ENCODE measurements at places on chromosomes 13 and 19.

DNA sequence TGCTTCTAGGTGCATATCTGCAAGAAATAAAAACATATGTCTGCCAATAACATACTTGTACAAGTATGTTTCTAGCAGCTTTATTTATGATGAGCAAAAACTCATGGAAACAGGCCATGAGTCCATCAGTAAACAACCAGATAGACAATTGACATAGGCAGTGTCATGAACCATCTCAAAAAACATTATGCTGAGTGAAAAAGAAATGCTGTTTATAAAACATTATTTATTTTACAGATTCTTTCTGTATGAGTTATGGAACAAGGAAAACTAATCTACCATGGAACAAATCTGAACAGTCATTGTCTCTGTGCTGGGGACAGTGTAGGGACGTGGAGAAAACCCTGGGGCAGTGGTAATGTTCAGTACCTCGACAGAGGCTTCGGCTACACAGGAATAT, 283.9 kb downstream of the UQCRFS1 start:
- DNase-seq = peak; percentile 15

DNA sequence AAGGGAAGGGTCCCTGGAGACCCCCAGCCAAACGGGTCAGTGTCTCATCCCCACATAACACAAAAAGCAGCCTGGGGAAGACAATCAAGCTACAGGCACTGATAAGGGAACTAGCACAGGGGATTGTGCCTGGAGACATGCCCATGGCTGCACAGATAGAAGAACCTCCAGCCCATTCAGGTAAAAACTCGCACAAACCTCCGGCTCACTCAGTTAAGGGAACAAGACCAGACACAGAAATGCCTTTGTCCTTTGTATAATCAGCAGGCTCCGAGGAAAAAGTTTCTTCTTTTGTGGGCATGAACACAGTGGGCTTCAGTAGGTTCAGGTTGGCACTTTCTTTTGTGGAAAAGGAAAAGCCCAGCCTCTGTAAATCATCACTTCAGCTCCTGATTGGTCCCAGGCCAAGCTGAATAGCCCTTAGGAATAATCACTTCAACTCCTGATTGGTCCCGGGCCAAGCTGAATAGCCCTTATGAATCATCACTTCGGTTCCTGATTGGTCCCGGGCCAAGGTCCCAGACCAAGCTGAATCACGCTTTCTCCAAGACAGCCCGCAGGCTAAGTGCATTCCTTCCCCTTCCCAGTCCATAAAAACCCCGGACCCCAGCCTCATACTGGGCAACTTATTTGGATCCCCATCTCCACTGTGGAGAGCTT, 5.0 kb upstream of the ZNF230 start:
- no peak for DNase-seq

DNA sequence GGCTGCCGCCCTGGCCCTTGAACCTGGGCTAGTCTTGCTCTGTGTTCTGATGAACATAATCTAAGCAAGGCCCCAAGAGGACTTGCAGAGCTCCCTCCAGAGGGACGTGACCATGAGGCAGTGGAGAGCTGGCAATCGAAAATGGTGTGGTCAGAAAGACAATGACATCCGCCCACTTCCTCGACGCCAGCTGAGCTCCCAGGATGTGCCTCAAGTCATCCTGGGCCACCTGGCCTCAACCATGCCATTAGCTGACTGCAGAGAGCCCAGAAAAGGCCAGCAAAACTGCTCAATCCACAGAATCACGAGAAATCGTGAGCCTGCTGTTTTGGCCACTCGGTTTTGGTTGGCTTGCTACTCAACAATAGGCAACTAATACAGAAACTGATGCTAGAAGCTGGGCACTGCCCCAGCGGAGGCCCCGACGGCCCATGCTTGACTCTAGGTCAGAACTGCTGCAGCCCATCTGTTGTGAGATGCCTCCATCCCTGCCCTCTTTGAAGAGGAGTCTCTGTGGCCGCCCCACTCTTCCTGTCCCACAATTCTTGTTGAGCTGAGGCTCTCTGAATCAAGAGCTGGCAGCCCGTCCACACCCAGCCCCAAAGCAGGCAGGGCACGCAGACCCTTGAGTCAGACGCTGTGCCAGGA, 53.3 kb downstream of the STK24 start:
- no peak for DNase-seq

DNA sequence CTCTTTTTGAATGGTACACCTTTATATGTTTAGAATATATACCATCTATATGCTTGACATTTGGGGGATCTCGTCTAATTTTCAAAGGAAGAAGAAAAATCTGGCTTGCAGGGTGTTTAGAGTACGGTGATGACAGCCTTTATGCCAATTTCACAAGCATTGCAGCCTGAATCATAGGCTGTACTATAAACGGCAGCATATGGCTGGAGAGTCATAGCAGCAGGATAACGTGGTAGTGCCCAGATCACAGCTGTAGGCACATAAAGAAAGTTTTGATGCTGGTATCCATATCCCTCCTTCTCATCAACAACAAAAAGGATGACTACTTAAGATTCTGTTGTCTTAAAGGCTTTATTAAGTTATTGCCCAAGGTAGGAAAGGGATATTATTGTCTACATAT, 253.0 kb downstream of the PCDH9 start:
- DNase-seq = no peak

GRCh38 chr13:29117663-29118062, 297.5 kb downstream of the MTUS2 start:
- DNase-seq = no peak

GRCh38 chr13:24308068-24308445, 1.3 kb upstream of the C1QTNF9 start:
- DNase-seq = no peak

GRCh38 chr19:55261671-55262126, 2.9 kb upstream of the PPP6R1 start:
- no peak for DNase-seq

- no peak for DNase-seq
These were observed 3.3 kb downstream of the KHSRP start for GRCh38 chr19:6421075-6422014.

DNA sequence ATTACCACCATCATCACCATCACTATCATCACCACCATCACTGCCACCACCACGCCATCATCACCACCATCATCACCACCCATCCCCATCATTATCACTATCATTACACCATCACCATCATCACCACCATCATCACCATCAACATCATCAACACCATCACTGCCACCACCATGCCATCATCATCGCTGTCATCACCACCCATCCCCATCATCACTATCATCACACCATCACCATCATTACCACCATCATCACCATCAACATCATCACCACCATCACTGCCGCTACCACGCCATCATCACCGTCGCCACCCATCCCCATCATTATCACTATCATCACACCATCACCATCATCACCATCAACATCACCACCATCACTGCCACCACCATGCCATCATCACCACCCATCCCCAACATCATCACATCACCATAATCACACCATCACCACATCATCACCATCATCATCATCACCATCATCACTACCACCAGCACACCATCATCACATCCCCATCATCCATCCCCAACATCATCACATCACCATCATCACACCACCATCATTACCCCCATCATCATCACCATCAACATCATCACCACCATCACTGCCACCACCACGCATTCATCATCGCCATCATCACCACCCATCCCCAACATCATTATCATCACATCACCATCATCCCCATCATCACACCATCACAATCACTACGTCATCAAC, 61.7 kb downstream of the TUBGCP3 start:
- no peak for DNase-seq

- no peak for DNase-seq
These were observed 263.6 kb upstream of the GPC6 start for GRCh38 chr13:92963029-92963428.

DNA sequence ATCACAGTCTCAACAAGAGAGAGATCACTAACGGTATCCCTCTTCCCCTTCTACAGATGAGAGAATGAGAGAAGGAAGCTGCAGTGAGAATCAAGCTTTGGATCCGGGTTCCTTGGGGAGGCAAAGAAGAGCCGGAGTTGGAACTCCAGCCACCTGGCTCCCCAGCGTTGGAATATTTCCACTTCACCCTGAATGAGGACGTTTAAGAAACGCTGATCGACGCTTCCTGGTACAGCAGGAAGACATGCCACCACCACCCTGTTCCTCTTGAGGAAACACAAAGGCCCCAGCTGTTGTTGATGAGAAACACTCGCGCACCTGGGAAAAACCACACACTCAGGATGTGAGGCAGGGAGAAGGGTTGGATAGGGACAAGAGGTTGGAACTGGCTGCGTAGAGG, 11.3 kb upstream of the CACNG8 start:
- DNase-seq = no peak

DNA sequence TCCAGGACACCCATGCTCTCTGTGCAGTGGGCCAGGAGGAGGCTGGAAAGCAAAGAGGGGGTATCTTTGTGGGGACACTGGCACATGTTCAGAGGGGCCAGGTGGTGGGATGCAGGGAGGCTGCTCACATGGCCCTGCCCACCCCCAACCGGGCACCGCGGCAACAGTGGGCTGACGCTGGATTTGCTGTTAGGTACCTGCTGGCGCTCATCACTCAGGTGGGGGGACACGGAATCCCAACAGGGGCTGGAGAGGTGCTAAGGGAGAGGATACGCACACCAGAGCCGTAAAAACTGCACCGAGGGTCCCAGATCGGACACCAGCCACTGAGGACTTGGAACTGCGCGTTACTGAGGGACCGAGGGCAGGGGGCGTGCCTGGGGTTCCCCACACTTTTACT, 19.2 kb downstream of the AKAP8L start:
- DNase-seq = no peak

GRCh38 chr19:24054044-24054935, 32.7 kb upstream of the ZNF254 start:
- DNase-seq = no peak

DNA sequence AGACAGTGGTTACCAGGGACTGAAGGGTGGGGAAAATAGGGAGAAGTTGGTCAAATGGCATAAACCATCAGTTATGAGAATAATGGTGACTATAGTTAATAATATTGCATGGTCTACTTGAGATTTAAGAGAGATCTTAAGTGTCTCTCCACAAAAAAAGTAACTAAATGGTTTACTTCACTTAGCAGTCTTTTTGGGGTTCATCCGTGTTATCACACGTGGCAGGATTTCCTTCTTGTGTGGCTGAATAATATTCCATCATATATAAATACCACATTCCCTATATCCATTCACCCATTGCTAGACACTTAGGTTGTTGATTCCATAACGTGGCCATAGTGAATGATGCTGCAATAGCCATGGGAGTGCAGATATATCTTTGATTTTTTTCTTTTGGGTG, 967.0 kb downstream of the UQCRFS1 start:
- no peak for DNase-seq

DNA sequence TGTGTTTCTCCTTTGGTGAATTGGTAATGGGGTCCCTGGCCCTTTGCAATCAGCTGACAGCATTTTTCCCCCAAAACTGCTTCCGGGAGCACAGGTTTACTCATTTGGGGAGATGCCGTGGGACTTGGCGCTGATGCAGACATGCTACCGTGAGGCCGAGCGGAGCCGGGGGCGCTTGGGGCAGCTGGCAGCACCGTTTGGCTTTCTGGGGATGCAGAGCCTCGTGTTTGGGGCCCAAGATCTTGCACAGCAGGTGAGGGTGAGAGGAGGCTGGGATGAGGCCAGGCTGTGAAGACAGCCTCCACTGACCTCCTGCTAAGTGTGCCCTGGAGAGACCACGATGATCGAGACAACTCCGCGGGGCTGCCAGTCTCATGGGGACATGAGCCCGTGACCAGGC, 13.4 kb upstream of the COLGALT1 start:
- DNase-seq = no peak

GRCh38 chr19:50003810-50004419, 21.3 kb downstream of the VRK3 start:
- DNase-seq = no peak

DNA sequence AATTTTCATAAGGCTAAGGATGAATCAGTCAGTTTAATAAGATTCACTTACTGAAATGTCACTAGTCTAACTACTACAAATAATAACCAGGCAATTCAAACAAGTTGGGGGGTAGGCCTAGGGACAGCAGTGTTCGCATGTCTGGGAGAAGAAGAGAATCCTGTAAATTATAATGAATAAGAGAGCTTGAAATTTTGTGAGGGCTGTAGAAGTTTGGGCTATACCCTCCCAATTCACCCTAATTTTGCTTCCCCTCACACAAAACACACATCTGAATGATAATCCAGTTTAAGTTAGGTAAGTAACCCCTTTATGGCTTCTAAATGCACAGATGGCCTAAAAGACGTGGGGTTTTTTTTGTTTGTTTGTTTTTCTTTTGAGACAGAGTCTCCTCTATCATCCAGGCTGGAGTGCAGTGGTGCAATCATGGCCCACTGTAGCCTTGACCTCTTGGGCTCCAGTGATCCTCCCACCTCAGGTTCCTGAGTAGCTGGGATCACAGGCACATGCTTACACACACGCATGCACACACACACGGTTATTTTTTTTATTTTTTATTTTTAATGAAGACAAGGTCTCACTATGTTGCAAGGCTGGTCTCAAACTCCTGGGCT, 69.9 kb downstream of the TBC1D4 start:
- DNase-seq = no peak

- DNase-seq = peak; percentile 77
These were observed 82.6 kb downstream of the PCDH9 start for GRCh38 chr13:67147342-67148133.

- DNase-seq = no peak
These were observed 25.0 kb downstream of the KBTBD6 start for GRCh38 chr13:41107584-41108014.

DNA sequence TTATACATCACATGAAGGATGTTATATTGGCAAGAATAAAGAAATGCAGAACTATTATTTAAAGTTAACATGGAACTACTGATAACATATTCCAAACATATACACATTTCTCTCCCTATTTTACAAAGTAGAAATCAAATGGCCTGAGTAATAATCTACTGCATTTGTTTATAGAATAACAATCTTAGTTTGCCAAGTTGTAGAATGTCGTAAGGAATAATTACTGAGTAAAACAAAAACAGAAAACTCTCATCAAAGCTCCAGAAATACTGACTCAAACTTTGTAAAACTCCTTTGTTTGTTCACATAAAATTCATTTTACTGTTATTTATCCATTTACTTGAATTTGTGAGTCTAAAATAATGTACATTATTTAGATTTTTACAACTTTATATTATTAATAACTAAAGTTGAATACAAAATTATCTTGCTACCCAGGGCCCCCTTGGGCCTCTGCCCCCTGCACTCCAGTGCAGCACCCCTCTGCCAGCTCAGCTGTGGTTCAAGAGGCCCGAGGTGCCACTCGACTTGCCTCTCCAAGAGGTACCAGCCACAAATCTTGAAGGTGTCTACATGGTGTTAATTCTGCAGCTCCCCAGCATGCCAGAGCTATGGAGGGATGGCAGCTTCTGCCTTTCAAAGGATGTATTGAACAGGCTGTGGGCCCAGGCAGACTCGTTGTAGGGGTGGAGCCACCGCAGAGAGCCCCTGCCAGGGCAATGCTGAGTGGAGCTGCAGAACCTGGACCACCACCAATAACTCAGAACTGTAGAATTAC, 2819.7 kb downstream of the PCDH9 start:
- DNase-seq = no peak

GRCh38 chr13:108070925-108071324, 144.4 kb downstream of the LIG4 start:
- DNase-seq = no peak

GRCh38 chr19:339262-339887, 5.2 kb downstream of the MIER2 start:
- DNase-seq = no peak

GRCh38 chr19:18961767-18962620, 21.0 kb upstream of the HOMER3 start:
- no peak for DNase-seq

- no peak for DNase-seq
These were observed 1322.3 kb downstream of the UQCRFS1 start for GRCh38 chr19:27890696-27891095.

- no peak for DNase-seq
These were observed 1.5 kb downstream of the ZIC5 start for GRCh38 chr13:99969919-99970650.

GRCh38 chr13:93307136-93307535, 80.5 kb downstream of the GPC6 start:
- no peak for DNase-seq

Measured in tongue (tissue), 3 donors.